ENCODE measurements at places on chromosomes 1 and 21.
A peak's percentile ranks its signal among the peaks of the same experiment; 100 is the strongest.

DNA sequence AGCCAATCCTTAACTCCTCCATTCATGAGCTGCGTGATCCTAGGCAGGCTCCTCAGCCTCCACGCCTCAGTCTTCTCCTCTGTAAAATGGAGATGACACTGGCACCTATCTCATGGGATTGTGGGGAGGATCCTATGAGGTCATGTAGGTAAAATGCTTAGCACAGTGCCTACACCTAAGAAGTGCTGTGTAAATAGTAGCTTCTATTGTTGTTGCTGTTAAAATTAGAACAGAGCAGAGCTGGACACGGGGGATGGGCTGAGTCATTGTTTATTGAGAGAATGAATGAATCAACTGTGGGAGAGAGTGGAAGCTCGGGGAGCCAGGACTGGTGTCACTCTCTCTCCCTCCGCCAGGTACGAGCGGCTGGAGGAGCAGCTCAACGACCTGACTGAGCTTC lies 43.0 kb downstream of the TMCC2 start:
- DNase-seq: no peak

GRCh38 chr1:26191739-26192138 lies 1.3 kb downstream of the CATSPER4 start:
- DNase-seq: no peak

DNA sequence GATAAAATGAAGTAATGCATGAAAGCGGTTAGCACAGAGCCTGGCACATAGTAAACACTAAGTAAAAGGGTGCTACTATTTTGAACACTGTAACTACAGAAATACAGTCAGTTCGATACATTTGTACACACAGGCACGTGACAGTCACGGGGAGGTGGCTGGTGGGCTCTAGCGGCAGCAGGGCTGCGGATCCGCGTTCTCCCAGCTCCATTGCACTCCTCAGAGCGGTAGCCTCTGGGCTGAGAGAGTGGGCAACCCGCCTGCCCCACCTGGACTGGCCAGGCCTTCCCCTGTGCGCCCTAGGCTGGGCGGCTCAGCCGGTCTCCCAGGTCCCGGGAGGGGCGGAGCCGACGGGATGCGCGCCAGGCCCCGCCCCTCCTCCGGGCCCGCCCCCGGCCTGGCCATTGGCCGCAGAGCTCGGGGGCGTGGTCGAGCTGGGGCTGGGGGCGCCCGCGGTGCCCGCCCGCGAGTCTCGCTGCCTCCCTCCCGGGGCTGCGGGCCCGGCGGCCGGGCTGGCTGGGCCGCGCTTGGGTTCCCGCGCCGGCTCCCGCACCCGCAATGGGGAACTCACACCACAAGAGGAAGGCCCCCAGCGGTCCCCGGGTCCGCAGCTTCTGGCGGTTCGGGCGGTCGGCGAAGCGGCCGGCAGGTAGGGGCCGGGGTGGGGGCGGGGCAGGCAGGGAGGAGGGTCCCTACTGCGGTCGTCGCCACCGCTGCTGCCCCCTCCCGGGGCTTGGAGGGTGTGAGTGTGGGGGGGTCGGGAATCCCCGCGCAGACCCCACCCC lies 51.2 kb upstream of the SYNC start:
- DNase-seq: peak; percentile 56

DNA sequence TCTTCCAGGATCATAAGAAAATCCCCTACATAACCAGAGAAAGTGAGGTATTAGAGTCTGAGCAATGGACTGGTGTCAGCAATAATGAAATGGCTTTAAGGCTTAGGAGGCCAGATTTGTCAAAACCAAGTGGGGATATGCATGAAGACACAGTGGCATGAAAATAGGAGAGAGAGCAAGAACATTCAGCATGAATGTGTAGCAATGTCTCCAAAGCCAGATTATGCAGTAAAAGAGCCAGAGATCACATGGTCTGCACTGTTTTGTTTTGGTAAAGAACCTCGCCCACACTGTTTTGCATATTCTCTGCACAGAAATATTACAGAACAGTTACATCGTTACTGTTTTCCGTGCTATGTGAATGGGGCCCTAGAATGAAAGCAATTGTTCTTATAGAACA lies 589.4 kb downstream of the PLPP3 start:
- DNase-seq: peak; percentile 35

- DNase-seq: peak; percentile 4
These were observed 446.6 kb downstream of the PTPRU start for GRCh38 chr1:29682919-29683295.

DNA sequence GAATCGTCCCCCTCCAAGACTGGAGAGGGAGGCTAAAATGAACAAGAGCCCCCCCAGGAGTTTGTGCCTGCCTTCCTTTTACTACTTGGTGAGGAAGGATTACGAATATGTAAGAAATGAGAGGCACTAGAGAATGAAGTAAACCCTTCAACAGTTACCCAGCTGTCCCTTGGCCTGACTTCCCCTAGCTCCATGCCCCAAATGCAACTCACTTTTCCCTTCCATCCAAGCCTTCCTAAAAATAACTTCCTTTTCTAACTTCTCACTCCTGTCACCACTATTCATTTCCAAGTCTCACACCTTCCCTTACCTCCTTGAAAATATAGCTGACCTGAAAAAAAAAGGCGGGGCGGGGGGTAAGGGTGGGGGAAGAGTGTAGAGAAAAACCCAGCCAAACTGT lies 96.6 kb upstream of the HNRNPU start:
- no peak for DNase-seq

- no peak for DNase-seq
These were observed 164.9 kb downstream of the CAMTA1 start for GRCh38 chr1:6950001-6950765.

GRCh38 chr1:210445931-210446330 lies 117.2 kb downstream of the HHAT start:
- DNase-seq: no peak
